Erythroblast (primary cell): ENCODE measurements at places on chromosomes 16 and 17.

DNA sequence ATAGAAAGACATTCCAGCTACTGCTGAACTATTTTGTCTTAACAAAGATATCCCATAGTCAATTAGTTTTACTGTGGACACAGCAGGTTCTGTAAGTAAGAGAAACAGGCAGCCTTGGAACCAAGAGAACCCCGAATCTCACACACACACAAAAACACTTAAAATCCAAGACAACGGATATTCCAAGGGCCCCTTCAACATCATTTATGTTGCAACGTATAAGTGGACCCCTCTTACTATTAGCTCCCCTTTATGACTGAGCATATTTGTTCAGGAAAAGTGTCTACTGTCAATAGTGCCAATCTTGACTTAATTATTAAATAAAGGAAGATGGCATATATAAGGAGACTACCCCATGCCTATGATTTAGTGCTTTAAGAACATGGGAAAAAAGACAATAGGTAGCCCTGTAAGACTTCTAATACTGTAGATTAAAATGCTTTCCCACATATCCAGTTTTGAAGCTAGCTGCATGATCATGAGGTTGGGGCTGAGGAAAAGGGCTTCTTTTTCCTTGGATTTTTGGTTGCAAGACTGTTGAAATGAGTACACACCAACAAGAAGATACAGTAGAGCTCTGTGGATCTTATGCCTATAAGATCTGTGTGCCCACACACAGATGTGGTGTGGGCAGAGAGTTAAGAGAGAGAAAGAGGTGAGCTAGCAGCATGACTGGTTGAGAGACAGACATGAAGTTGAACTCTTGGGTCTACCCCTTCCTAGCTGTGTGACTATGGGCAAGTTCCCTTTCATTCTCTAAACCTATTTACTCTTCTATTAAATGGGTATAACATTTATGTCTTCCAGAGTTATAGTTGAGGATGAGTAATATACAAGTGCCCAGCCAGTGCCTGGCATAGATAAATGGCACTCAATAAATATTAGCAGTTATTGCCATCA lies 3.0 kb downstream of the MMD start:
- no peak for DNase-seq

DNA sequence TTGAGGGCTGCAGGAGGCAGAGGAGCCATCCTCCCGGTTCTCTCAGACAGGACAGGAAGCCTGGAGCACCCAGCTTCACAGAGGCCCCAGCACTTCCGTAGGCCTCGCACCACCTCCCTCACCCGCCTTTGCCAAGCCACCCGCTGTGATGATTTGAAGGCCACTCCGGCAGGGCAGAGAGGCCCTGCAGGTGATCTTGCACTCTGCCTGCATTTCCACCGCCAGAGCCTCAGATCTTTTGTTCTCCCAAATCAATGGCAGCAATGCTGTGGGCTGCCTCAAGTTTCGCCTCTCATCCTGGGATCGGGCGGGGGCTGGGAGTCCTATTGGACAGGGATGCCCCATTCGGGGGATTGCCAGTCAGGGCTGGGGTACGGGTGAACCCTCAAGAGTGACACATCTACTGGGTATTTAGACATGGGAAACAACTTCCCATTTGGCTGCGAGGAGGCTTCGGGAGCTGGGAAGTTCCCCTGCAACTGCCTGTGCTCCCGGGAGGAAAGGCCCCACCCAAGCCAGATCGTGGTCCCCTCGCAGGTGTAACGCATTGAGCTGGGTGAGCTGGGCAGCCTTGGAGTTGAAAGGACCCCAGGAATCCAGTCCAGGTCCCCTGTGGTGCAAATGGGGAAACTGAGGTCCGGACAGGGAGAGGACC lies 34.8 kb upstream of the PEMT start:
- no peak for DNase-seq

- no peak for DNase-seq
Measured at GRCh38 chr16:62408760-62409159, 372.5 kb upstream of the CDH8 start.

DNA sequence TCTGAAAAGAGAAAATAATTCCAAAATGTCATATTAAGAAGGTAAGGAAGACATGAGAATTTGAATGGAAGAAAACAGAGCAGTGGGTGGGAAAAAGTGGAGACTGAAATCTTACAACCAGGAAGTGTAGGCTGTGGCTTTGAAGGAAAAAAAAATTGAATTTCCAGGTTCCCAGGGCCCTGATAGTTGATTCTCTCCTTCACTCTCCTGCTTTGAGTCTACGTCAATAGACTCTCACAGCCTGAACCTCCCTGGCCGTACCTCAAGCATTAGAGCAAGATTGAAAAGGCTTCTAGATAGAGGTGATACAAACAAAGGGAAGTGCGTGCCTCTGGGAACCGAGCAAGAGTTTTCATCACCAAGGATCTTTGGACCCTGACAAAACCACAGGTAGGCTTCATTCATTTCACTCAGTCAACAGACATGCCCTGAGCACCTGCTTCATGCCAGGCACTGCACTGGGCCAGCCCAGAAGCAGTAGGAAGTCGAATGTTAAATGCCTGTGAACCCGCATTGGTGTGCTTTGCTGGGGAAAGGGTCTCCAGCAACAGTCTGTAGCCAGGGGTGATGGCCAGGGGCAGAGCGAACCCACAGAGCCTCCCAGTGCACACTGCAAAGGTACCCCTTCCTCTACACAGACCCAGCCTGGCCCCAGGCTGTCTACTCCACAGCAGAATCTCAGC lies 163.9 kb downstream of the SLC39A11 start:
- DNase-seq: no peak

DNA sequence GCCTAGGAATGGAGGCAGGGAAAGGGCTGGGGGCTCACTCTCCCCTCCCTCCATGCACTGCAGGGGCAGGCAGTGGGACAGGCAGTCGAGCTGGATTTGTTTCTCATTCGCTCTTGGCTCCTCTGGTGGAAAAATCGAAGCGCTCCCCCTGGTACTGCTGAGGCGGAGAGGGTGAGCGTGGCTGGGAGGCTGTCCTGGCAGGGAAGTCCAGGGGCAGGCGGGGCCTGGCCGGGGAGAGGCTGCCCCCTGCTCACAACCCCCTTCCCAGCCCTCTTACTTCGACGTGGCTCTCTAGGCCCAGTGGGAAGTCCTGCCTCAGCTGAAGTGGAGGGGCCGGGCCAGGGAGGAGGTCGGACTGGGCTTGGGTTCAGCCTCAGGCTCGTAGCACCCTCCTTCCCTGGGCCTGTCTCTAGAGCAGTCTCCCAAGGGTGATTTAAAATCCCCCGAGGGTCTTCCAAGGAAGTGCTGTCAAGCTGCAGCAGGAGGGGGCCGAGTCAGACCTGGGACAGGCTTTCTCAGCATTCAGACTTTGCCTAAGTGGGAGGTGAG lies 16.5 kb upstream of the TMEM92 start:
- no peak for DNase-seq

DNA sequence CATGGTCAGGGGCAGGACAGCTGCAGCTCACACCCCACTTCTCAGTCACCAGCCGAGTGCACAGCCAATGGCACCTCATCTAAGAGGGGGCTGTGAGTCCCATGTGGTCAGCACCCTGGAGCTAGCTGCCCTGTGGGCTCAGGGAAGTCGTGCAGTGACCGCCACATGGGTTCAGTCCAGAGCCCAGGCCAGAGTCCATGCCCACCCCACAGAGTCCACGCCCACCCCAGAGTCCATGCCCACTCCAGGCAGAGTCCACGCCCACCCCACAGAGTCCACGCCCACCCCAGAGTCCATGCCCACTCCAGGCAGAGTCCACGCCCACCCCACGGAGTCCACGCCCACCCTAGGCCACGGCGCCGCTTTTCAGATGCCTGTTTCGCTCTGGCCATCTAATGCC lies 24.1 kb downstream of the SLC7A5 start:
- DNase-seq: no peak

DNA sequence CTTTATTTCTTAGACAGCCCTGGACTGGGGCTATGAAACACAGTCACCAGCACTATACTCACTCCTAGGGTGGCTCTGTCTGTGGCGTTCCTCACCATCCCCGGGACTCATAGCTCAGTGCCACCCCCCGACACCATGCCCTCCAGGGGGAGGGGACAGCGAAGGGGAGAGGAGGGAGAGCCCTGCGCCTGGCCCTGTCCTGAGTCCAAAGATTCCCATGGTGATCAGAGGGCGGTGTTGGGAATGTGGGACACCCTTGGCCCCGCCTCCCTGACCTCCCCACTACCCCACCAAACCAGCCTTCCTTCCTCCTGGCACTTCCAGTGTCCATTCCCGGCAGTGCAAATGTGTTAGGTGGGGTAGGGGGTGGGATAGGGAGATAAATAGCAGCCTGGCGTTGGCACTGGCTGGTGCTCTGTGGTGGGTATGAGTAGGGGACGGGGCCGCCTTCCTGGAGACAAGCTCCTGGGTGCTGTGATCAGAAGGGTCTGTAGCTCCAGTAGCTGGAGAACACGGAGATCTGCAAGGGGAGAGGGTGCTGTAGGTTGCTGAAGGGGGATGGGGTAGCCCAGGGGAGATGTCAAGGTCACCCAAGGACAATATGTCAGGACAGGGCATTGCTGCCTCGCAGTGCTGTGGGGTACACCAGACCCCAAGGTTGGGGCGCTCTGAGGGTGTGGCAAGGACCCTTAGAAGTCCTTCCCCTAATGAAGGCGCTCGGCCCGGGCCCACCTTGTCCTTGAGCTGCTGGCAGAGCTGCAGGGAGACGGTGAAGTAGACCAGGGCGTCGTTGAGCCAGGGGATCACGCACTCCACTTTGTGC lies 2.0 kb downstream of the SMIM22 start:
- no peak for DNase-seq

GRCh38 chr16:79062821-79063220 lies 537.7 kb downstream of the MAF start:
- DNase-seq: no peak
